Pericardium fibroblast (primary cell): ENCODE measurements at places on chromosomes 7 and 10. TPM values are rescaled to one million over a fixed set of nuclear protein-coding genes. Genes with fewer than 3 reads are reported as not detected.

The SPDYE11 gene
- total RNA-seq, result not detected in 2 replicates

The ANKRD26 gene
- total RNA-seq, result 3.4 and 6.9 TPM in 2 replicates

The NUTM2E gene
- 0.47 TPM in 1 of 2 replicates, not detected in the other for total RNA-seq

The AEBP1 gene
- total RNA-seq, result 74.7 and 104 TPM in 2 replicates

The MEOX2 gene
- total RNA-seq, result 10.3 and 17.0 TPM in 2 replicates

The MYOZ1 gene
- total RNA-seq, result not detected in 2 replicates
